ENCODE measurements at places on chromosomes 11 and 22. TPM values are rescaled to one million over a fixed set of nuclear protein-coding genes. Genes with fewer than 3 reads are reported as not detected.

XBP1 gene
- 159 TPM for total RNA-seq

CDC42EP1 gene
- 54.1 TPM for total RNA-seq

LRRC74B gene
- total RNA-seq, result not detected

ANKK1 gene
- total RNA-seq, result 1.6 TPM

CHRDL2 gene
- total RNA-seq, result not detected

ARL14EP gene
- 8.9 TPM for total RNA-seq

OR52I2 gene
- not detected for total RNA-seq
